Stimulated activated CD4-positive, alpha-beta T cell treated with anti-CD3 and anti-CD28 coated beads, Interleukin-1b, Interleukin-23, amount 100 ng/mL, for 24 hours (primary cell): ENCODE measurements at places on chromosomes 3 and 15.

- DNase-seq = no peak
Measured at GRCh38 chr3:198079771-198080520, 119.9 kb downstream of the LMLN start.

DNA sequence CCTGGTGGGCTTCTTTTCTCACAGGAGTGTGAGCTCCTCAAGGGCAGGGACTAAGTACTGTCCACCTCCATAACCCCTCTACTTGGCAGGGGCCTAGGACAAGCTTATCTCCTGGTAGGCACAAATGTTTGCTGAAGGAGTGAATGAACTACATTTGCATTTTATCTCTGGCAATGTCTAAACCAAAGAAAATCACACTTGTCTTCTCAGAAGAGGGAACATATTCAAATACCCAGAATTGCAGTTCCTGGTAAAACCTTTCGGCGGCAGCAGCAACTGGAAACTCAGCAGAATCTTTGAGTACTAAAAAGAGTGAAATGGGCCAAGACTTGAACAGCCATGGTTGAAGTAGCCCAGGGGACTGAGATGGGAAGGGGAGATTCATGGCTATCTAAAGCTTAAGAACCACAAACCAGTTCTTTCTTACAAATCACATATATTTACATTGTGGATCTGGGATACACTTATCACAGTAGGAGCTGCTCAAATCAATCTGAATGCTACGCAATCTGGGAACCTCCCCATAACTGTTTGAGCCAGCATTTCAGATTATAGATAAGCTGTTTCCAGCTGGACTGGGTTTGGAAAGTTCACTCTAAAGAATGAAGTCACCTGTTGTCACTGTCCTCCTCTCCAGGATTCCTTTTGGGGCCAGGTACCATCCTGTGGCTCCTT is 18.7 kb upstream of the PTPN9 start:
- no peak for DNase-seq

- DNase-seq = no peak
Measured at GRCh38 chr3:21421096-21421495, 329.9 kb downstream of the ZNF385D start.

- DNase-seq = no peak
Measured at GRCh38 chr15:41605566-41605965, 46.6 kb downstream of the TYRO3 start.

- DNase-seq = no peak
Measured at GRCh38 chr3:165897137-165897536, 59.9 kb upstream of the BCHE start.

GRCh38 chr3:3027976-3028567 is 82.1 kb downstream of the IL5RA start:
- no peak for DNase-seq

GRCh38 chr3:138011722-138012121 is 1.8 kb downstream of the CLDN18 start:
- no peak for DNase-seq
